Cortex of kidney (tissue), 1 donor: ENCODE measurements at places on chromosomes 16 and 17.

GRCh38 chr17:38745545-38745944 is 2.6 kb downstream of the PCGF2 start:
- no peak for DNase-seq

DNA sequence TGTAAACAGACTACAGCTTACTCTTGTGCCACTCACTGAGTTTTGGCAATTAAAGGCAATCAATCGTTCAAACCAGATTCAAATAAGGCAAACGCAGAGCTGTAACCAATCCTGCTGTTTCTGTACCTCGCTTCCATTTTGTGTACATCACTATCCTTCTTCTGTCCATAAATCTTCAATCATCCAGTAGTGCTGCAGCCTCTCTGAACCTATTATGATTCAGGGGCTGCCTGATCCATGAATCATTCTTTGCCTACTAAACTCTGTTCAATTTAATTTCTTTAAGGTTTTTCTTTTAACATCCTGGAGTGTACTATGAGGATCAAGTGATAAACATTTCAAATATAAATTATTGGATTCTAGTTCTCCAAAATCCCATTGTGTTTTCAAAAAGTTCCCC is 93.9 kb downstream of the CEP112 start:
- no peak for DNase-seq

DNA sequence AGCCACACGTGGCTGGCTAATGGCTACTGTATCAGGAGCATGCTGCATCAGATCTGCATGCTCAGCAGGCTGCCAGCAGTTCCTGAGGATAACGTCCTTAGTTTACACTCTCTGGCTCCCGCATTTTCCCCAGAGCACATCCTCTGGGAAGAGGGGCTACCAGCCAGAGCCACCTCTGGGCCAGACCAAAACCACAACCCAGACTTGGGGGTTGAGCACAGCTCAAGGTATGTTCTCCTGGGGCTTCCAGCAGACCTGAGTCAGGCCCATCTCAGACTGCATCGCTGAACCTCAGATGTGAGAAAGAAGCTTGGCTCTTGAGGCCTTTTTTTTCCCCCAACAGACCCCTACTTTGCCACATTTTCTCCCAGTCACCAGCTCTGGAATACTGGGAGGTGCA is 23.7 kb upstream of the WSCD1 start:
- no peak for DNase-seq

GRCh38 chr17:49407981-49408501 is 6.6 kb downstream of the PHB1 start:
- DNase-seq = no peak

DNA sequence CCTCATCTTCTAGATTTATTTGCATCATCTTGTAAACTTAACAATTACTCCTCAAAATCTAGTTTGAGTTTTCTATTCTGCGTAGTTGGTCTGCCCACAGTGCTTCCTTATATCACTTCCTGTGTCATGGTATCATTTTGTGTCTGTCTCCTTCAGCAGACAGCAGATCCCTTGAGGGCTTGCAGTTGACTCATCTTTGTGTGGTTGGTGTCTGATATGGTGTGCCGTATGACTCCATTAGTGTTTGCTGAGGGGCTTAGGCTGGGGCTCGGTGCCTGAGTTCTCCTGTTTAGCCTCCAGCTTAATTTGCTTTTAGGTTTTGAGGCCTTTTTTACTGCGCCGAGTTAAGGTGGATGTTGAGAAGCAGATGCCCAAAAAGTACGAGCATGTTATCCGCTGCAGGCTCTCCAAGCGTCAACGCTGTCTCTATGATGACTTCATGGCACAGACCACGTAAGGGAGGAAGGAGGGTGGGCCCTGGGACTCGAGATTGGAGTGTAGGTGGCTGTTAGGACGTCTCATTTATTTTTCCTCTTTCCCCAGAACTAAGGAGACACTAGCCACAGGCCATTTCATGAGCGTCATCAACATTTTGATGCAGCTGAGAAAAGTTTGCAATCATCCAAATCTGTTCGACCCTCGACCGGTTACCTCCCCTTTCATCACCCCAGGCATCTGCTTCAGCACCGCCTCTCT is 16.9 kb downstream of the SRCAP start:
- no peak for DNase-seq

GRCh38 chr17:65072660-65073071 is 16.1 kb upstream of the GNA13 start:
- DNase-seq = no peak

DNA sequence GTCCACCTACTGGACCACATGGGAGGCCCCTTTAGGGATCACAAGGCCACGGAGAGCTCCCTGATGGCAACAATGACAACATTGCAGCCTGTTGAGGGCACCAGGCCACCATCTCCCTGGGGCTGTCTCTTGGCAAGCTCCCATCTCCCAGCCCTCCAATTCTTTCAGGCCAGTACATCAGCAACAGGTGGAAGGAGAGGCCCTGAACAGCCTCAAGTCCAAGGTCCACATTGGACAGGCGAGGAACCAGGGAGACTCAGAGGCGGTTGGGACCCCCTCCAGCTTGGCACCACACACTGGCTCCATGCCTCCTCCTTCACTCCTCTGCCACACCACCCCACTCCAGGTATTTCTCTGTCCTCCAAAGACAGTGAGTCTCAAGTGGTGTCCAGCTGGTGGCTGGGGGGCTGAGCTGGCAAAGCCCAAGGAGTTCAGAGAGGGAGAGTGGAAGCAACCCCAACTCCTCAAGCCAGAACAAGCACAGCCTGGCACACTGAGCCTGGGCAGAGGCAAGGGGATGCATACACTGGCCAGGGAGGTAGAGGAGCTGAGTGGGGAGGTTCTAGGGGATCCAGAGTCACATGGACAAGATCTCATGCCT is 1.3 kb upstream of the ACAP1 start:
- no peak for DNase-seq
